ENCODE measurements at places on chromosomes 11 and 22.

DNA sequence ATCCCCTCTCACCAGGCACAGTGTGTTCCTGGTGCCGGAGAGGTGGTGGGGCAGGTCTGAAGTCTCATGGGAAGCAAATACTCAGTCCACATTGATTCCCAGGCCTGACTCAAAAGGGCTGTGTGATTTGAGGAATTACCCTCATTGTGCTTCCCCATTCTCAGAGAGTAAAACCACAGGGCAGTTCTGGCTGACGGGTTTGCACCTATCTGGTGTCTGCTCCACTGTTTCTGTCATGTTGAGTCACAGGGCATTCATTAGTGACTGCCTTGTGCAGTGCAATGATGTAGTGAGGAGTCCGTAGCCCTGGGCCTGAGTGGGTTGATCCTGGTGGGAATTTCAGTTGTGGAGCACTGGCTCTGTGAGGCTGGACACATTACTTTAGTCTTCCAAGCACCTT, 85.2 kb upstream of the ARHGAP20 start:
- no peak for DNase-seq

DNA sequence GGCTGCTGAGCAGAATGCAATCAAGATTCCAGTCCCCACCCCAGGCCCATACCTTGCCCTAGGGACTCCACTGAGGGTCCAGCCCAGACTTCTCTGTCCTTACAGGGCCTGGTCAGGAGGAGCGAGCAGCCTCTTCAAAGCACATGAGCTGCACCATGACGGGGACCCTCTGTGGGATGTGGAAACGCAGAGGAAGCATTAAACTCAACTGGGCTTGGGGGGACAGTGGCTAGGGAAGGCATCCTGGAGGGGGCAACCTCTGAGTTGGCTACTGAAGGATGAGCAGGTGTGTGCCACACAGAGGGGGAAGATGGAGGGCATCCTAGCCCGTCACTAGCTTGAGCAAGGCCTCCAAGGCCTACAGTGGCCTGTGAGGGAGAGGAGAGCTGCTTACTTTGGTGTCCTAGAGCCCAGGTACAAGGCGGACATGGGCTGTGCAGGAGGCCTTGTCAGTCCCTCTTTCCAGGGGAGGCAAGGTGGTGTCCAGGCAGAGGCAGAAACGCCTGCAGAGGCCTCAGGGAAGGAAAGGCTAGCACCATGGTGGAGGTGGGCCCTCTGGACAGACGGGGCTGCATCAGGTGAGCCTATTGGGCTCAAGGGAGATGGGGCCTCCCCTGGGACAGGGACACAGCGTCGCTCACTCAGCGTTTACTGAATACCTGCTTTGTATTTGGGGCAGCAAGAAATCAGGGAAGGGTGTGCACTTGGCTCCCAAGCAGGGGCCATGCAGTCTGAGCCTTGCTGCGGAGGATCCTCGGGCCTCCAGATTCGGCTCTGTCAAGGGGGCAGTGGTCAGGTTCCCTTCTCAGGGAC, 14.3 kb downstream of the TTC38 start:
- DNase-seq = no peak

DNA sequence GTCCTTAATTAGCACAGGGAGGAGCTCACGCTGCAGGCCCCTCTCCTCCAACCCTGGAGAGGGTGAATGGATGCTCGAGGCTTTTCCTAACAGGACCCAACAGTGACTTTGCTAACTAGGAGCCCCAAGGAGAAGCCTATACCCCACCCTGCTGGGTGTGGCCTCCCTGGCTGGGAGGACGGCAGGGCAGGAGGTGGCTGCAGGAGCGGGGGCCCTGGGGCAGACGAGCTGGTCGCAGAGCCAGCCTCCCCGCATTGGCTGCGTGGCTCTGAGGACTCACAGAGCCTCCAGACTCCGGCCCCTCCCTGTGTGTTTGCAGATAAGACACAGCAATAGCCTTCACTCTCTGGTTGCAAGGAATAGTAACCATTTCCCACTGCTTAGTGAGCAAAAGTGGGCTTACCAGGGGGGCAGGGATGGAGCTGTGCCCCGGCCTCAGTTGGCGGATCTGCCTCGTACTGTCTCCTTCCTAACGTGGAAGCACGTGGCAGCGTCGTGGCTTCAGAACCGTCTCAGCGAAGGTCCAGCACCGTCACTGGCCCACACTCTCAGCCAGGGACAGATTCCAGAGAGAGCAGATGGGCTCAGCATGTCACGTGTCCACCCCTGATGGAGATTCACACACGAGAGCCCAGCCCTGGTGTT, 1087.5 kb downstream of the BRD1 start:
- DNase-seq = no peak

GRCh38 chr11:84607975-84608836, 1018.9 kb downstream of the DLG2 start:
- DNase-seq = no peak

DNA sequence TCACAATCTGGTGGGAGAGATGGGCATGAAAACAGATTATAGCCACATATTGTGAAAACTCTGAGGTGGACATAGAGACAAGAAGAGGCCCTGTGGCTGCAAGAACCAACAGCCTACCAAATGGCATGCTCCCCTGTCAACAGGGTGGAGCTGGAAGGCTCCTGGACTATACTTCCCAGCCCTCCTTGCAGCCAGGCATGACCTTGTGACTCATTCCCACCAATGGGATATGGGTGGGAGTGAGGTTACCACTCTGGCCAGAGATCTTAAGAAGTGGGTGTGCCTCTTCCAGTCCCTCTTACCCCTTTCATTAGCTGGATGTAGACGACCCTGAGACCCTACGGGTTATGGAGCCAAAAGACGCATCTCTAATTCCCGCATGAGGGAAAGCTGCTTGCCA, 126.4 kb upstream of the ZBED5 start:
- DNase-seq = no peak

GRCh38 chr11:15580056-15580774, 465.5 kb downstream of the INSC start:
- DNase-seq = no peak

GRCh38 chr11:19512618-19513017, 200.0 kb upstream of the NAV2 start:
- no peak for DNase-seq

- DNase-seq = no peak
Observed at GRCh38 chr22:33519071-33519973, 401.0 kb downstream of the LARGE1 start.

- no peak for DNase-seq
Observed at GRCh38 chr11:74669211-74670160, 61.7 kb downstream of the CHRDL2 start.

Data from substantia nigra (tissue), 51 donors.